ENCODE measurements at places on chromosomes 7 and 10.

DNA sequence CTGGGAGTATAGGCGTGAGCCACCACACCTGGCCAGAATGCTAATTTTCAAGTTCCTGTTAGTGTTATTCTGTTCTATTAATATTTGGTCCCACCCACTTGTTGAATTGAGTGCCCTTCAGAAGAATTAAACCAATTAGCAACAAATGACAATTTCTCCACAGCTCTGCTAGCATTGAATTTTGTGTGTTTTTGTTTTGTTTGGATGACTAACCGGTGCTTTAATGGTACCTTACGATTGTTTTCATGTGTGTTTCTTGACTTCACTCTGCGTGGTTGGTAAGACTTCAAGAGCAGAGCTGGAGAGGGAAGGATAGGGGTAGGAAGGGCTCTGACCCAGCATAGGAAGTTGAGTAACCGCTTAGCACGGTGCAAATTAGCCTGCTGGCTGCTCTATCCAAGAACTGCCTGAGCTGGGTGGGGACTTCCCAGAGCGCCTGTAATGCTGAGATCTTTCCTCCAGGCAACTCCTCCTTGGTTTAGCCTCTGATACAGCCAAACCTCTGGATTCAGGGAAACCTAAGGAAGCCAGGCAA lies 4.6 kb downstream of the ARPC1B start:
- peak; percentile 71 for DNase-seq

- no peak for DNase-seq
Observed at GRCh38 chr7:17549406-17549805, 251.0 kb downstream of the AHR start.

- DNase-seq: no peak
Observed at GRCh38 chr7:16465469-16466361, at the start of gene SOSTDC1. Gene SOSTDC1 (minus strand): TSS chr7:16465738. CDS start chr7:16465668, 70 bp downstream.

GRCh38 chr7:896346-897075 lies 20.2 kb downstream of the GET4 start:
- DNase-seq: no peak

Measured in lung microvascular endothelial cell (primary cell).